NCI-H1694 treated with DMSO at 0.1 percent for 48 hours (cell line): ENCODE measurements at places on chromosomes 2 and 18.
A peak's percentile ranks its signal among the peaks of the same experiment; 100 is the strongest.

- DNase-seq: no peak
Observed at GRCh38 chr2:136482966-136483365, 282.4 kb upstream of the THSD7B start.

DNA sequence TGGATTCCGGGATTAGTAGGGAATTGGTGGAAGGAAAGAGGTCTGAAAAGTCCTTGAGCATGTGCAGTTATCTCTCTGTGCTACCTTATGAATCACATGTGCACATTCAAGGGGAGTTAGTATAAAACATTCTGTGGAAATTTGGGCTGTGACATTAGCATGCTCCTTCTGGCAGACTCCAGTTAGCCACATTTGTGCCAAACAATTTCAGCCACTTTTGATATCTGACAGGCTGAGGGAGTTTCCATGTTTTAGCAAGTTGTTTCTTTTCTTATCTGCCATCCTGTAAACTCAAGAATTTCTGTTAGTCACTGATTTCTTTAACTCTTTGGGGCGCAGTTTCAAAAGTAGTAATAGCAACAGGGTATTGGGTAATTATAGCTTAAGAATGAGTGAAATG is 28.3 kb upstream of the GYPC start:
- no peak for DNase-seq

DNA sequence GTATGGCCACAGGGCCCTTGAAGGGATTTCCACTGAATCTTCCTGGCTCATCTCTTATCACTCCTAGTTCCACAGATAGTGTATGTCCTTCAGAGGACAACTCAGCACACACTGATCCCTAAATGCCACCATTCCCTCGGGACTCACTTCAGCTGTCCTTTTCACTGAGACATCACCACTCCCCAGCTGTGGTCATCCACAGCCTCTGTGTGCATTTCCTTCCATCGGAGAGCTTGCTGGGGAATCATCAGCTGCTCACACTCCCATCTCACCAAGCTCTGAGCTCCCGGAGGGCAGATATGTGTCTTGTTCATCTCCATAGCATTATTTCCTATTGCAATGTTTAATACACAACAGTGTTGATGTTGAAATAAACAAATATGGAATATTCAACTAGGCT is 759.5 kb downstream of the RNF144A start:
- DNase-seq: no peak

- no peak for DNase-seq
Observed at GRCh38 chr2:239762106-239762505, 263.0 kb downstream of the NDUFA10 start.

DNA sequence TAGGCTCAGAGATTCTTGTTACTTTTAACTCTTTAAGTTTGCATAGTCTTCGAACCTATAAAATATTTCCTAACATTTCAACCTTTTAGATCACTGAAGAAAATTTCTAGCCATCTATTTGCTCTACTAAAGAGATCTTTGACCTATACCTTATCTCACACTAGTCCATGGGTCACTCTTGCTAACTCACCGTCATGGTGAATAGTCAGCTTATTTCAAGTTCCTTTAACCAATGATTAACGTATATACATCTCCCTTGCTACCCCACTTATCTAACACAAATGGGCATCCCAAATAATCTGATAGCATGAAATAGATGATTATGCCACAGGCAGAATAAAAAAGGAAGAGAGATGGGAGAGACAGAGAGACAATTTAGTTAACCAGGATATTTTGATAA is 303.1 kb downstream of the GPD2 start:
- DNase-seq: no peak

GRCh38 chr18:36149514-36150289 is 20.0 kb downstream of the ELP2 start:
- no peak for DNase-seq

GRCh38 chr2:234495251-234496054 is 1.4 kb downstream of the ARL4C start:
- DNase-seq: no peak

DNA sequence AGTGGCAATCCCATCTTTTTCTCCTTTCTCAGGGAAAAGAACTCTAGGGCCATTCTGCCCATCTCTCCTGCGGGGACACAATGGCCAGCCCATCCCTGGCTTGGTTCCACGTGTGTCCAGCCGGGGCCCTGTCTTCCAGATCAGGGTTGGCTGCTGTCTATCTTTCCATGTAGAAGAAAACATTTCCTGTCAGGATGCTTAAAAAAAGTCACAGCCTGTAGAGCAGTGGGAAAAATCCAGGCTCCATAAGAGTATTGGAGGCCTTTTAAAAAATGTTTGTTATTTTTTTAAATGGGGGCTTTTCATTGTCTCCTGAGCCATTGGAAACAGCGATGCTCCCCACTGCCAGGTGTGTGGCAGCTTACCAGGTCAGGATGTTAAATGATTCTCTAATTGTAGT is 105.6 kb downstream of the TGFA start:
- DNase-seq: no peak

- no peak for DNase-seq
Observed at GRCh38 chr18:48784656-48785055, 166.1 kb downstream of the SMAD7 start.

DNA sequence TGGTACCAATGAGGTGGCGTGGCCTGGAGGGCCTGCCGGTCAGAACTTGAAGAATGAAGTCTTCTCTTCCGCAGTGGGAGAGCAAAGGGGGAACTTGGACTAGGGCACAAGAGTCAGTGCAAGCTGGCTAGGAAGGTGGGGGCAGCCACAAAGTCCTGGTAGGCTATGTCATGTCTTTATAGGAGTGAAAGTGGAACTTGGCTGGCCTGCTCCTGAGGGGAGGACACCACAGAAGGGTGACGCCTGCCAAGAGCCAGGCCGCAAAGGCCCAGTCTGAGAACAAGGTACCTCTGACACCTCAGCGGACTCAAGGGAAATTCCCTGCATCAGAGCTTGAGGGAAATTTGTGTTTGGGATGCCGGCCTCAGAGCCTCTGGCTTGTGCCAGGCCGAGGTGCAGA is 32.2 kb upstream of the MAP3K20 start:
- DNase-seq: no peak

GRCh38 chr2:237184192-237184918 is 98.7 kb downstream of the COPS8 start:
- DNase-seq: no peak

GRCh38 chr2:230879271-230879882 is 14.6 kb downstream of the ITM2C start:
- DNase-seq: no peak

- DNase-seq: peak; percentile 13
Observed at GRCh38 chr2:121596221-121597080, 52.8 kb downstream of the CLASP1 start.

DNA sequence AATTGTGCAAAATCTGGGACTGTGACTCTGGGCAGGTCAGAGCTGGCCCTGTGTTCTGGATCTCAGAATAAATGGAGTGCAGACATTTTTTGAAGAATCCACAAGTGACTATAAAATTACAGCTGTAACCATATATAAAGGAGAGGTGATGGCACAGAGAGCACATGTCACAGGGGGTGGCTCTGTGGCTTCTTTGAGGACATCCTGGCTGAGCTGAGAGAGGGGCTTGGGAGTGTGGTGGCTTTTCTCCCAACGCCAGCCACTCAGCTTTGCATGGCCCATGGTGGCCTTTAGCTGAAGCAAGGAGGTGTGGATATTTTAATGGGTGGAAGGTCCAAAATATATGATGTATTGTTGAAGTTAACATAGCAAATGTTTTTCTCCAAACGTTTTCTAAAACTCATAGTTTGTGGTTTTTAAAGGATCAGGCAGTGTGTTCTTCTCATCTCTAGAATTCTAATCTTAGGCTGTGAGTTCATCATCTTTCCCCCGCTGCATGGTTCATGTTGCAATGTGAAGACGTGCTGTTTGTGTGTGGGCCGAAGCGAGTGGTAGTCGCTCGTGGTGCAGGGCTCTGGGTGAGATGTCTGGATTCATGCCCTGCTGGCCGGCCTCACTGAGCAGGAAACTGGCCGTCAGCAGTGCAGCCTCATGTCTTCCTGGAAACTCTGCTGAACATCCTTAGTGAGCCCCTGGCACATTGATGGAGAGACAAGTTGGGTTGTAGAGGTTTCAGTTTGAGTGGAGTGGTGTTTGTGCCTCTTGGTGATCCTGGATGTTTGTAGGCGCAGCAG is 109.9 kb downstream of the ZNF236 start:
- no peak for DNase-seq

GRCh38 chr2:38415728-38416291 is 38.7 kb upstream of the ATL2 start:
- no peak for DNase-seq

DNA sequence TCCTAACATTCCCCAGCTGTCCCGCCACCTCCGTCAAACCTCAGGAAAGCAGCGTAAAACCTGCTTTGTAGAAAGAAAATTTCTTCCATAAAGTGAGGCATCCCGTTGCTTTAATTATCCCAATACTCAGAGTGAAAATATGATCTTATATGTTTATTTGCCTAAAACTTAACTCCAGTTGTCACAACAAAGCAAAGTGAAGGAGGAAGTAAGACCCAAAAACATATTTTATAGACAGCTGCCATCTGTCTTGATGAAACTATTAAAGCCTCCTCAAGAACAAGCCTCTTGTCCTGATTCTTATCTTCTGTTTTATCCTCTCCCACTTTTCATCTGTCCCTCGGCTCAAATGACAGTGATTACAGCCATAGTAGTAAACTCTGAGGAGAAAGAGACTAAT is 28.9 kb upstream of the LPIN2 start:
- no peak for DNase-seq

DNA sequence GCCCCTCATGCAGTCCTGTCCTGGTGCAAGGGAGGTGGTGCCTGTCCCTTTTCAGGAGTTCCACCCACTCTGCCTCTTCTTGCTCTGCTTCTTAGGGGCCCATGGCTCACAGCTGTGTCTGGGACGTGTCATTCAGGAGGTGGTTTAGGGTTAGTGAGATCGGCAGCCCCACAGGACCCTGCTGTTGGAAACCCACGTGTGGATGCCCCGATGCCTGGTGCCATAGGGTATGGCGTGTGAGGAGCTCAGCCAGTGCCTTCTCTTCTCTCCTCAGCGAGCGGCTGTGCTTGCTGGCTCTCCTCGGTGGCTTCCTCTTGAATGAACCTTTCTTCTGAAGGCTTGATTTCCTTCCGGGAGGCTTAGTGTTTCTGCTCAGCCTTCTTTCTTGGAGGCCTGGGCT is 55.2 kb downstream of the LDLRAD4 start:
- no peak for DNase-seq

- no peak for DNase-seq
Observed at GRCh38 chr2:11456251-11456650, 9.7 kb downstream of the E2F6 start.

DNA sequence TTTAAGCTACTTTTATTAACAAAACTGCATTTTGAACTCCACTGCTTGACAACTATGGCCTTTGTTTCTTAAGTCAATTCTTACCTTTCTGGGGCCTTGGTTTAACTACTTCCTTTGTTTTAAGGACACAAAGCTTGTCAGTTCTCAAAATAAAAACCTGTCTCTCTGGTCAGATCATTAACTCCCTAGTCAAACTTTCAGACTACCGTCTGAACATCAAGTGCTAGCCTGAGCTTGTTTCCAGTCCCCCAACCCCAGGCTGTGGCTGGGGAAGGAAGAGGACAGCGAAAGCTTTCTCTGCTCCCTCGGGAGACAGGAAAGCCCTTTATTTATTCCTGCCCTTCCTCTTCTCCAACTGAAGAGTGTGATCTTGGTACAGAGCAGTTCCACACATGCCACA is 1.7 kb downstream of the SH3YL1 start:
- no peak for DNase-seq
